ENCODE measurements at places on chromosomes 7 and 10.

DNA sequence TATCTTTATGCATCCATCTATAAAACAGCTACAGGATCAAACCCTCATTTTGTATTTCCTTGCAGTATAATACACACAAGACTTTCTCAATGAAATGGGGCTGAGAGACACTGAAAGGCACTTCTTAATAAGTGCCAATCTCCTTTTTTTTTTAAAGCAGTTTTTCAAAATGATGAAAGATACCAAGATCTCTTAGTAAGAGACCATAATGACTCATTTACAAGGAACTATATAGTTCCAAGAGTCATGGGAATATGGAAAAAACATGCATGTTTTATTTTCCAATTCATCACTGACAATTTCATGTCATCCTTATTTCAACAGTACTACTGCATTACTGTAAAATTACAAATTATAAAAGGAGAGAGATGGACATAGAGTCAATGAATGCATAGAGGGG is 973.7 kb downstream of the GATA3 start:
- DNase-seq, result no peak

DNA sequence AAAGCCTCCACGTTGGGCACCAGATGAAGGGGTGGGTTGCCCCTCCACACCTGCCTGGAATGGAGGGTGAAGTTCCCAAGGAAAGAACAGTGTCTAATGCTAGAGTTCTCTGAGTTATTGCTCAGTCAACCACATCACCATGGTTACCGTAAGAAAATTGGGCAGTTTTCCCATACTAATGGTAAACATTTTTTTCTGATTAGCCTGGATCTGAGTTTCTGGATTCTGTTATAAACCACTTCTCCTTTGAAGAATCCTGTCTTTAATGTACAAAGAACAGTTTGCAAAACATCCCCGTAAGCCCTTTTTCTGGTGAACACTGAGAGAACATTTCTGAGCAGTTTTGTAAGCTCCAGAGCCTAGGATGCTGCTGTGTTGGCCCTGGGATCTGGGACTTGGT is 45.5 kb downstream of the ABCC2 start:
- DNase-seq, result no peak

DNA sequence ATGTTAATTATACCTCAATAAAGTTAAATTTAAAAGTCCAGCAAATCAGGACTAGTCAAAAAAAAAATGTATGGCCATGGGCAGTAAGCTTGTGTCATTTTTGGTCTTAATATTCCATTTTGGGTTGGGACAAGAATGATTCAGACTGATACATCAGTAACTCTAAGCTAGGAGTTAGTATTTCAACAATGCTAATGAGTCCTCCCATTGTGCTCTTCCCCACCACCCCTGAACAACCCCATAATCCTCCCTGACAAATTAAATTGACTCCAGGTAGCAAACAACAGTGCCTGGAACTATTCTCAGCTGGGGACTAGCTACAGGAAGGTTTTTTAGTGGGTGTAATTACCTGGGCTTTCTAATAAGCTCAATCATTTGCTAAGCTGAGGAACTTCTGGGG is 30.7 kb upstream of the KCNIP2 start:
- no peak for DNase-seq

- DNase-seq, result peak; percentile 92
Observed at GRCh38 chr7:2109936-2110609, 122.7 kb downstream of the MAD1L1 start.

DNA sequence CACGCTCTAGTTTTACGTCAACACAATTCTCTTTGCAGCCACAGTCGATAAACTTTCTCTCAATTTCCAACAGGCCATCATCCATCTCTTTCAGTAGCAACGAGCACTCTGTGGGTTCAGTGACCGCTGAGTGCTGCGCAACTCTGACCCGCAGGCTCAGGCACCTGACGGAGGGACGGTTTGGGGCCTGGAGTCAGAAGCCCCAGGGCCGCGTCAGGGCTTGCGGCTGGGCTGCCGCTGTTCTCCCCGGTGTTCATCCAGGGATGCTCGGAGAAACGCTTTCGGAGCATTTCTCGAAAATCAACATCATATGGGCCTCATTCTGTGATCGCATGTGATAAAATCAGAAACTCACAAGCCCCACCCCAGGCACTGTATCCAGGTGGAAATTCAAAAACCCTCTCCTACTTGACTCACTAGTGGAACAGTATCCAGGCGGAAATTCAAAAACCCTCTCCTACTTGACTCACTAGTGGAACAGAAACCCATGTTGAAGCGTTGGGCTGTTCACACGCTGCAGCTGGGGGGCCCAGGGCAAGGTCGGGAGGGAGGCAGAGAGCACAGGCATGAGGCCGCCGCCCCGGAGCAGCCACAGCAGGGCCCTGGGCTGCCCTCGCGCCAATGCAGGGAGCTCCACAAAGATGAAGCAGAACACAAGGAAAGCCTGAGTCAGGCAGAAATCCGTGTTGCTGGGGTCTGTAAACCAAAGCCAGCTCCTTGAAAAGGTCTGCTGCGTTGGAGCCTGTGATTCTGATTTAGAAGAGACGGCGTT is 73.3 kb upstream of the NKX6-2 start:
- no peak for DNase-seq

DNA sequence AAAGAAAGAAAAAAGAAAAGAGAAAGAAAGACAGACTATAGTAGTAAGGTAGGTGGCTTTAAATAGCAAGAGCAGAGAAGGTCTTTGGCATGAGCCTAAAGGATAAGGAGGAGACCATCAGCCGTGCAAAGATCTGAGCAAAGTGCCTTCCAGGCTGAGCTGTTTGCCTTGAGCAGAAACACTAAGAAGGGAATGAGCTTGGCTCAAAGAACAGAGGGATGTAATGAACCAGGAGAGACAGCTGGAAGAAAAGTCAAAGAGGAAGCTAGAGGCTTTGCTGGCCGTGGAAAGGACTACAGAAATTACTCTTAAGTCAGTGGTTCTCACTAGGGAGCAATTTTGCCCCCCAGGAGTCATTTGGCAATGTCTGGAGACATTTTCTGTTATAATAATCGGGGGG is 228.6 kb downstream of the FGFR2 start:
- DNase-seq, result peak; percentile 59

- no peak for DNase-seq
Observed at GRCh38 chr10:129213256-129213655, 253.8 kb upstream of the MGMT start.

GRCh38 chr7:151448261-151449252 is 8.6 kb upstream of the CRYGN start:
- DNase-seq, result peak; percentile 73

- DNase-seq, result no peak
Observed at GRCh38 chr10:74988832-74989561, 122.5 kb upstream of the SAMD8 start.

DNA sequence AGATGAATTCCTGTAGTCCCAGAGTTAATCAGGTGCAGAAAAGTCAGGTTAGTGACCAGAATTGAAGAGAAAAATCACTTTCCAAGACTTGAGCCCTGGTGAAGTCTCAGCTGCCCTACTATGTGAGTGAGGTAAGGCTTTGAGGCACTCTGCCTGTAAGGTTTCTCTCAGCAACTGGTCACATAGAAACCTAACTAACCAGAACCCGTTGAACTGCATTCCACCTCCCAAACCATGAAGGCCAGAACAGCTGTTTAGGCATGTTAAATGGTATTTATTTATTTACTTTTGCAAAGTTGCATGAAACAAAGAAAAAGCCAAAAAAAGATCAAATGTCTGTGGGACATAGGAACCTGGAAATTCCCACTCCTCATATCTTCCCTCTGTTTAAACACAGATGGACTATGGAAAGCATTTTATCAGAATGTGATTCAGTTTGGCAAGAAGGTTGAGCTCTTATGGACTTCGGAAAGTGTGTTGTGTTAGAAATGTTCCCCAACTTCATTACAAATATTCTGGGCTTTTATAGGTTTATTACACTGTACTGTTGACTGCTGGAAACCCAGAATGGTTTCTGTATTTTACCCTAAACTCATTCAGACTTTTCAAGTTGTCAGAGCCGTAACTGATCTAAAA is 12.8 kb upstream of the GPR85 start:
- no peak for DNase-seq

DNA sequence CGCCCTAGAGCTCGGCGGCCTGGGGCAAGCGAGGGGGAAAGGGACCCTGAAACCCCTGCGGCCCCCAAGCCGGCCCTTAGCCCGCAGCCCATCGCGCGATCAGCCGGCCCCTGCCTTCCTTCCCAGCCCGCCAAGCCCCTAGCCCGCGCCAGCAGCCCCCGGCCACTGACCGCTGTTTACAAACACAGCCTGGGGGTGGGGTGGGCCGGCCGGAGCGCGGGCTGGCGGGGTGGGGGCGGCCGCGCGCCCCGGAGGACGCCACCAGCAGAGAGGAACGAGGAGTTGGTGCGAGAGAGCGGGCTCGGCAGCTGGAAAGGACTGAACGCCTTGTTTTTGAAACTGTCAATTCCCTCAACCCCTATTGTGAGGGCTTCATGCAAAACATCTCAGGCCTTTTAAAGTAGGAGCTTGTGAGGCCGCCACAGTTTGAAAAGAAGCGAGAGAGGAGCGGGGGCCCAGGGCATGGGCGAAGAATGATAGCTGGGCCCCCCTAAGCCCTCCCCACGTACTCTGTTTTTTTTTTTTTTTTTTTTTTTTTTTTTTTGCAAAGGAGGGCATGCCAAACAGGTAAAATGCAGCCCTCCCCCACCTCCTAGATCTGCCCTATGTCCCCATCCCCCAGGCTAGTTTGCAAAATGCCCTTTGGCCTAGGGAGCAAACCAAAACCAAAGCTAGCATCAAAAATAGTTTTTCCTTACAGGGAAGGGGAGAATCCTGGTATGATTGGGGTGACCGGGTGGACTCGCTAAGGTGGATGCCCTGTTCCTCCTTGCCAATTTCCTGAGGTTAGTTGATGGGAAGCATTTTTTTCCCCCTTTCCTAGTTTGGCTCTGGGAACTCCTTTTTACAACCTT is 15.0 kb downstream of the SKIDA1 start:
- no peak for DNase-seq

DNA sequence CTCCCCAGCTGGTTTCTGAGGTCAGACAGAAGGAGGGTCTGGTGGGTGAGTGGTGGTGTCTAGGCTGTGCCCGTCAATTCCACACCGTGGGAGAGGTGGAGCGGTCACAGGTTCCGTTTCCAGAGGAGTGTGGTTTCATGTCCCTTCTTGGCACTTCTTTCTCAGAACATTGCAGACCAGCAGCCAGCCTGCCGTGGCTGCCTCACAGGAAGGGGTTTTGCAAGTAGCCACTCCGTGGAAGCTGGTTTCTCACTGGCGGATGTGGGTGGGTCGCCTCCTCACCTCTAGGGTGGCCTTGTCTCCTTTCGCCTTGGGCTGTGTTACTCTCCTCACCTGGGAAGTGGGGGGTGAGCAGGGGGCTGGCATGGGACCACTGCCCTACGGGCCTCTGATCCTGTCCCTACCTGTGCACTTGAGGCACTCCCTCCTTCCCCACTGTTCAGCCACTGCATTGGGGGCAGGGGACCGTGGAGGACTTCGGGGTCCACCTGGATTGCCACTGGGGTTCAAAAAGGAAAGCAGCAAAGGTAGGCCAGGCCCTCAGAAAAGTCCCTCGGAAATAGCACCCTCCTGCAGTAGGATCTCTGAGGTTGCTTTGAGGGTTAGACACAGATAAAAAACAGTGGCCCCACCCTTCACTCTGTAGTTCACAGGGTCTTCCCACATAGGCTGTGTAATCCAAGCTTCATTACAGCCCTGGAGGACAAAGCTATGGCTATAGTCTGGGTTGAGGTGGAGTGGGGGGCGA is 33.9 kb downstream of the TSPAN14 start:
- DNase-seq, result no peak

DNA sequence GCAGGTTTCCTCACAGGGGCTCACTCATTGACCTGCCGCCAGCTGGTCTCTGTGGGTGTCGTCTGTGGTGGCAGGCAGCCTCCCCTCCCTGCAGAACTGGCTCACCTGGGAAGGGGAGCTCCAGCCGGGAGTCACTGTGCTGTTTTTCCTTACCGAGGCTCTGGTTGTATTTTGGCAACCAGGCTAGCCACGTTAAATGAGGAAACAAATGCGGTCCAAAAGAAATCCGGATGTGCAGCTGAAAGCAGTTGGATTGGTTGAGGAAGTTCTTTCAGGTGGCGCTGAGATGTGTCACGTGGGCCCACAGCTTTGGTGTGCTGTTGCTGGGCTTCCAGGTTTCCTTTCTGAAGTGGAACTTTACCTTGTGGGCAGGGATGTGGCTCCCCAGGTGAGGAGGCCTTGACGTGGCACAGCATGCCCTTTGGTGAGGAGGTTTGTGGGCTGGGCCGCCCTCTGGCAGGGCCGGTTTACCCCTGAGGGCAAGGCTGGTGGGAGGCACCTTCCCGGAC is 14.2 kb downstream of the MTURN start:
- no peak for DNase-seq

Measured in NCI-H82 (cell line).